ENCODE measurements at places on chromosomes 1 and 21.
A peak's percentile ranks its signal among the peaks of the same experiment; 100 is the strongest.

DNA sequence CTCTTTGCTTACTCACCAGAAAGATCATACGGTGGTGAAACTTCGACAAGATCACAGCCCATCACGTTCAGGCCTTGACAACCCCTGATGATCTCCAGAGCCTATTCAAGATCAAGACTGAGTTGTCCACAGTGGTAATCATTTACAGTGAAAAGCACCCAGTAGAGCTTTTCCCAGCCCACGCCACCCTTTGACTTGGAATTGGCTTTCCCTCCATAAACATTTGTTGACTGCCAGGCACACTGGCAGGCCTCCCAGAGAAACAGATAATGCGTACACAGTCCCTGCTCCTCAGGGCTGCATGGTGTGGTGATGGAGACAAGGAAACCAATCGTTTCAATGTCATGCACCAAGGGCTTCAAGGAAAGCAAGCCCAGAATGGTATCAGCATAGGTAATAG is 10.1 kb downstream of the AGMAT start:
- no peaks in the 10 kb centered on the region for H3K4me1 ChIP-seq
- DNase-seq = no peak
- no peak overlapping the region for H3K4me3 ChIP-seq
- no peaks in the 10 kb centered on the region for H3K27me3 ChIP-seq

- no peak overlapping the region for H3K27ac ChIP-seq
- H3K36me3 ChIP-seq = no peaks in the 10 kb centered on the region
- no peaks in the 10 kb centered on the region for H3K27me3 ChIP-seq
- no peaks in the 10 kb centered on the region for H3K4me1 ChIP-seq
Observed at GRCh38 chr1:99445486-99445885, 181.2 kb downstream of the PLPPR4 start.

DNA sequence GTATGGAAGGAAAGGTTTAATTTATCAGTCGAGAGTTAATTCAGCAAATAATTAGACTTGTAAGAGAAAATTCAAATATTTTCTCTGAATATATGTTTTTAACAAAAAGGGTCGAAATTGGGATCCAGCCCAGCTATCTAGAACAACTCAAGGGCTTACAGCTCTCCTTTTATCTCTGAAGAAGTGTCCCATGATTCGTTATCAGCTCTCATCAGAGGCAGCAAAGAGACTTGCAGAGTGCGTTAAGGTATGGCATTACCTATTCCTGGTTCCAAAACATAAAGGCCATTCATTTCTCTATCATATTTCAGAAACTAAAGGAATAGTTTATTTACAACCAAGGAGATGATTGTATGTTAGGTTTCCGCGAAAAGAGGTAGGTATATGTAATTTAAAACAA is 9.4 kb downstream of the VPS45 start:
- H3K4me3 ChIP-seq = no peak overlapping the region
- no peak overlapping the region for H3K27ac ChIP-seq
- no peak for DNase-seq
- no peaks in the 10 kb centered on the region for H3K4me1 ChIP-seq

GRCh38 chr1:176379626-176380339 is 83.2 kb upstream of the PAPPA2 start:
- H3K4me1 ChIP-seq = no peaks in the 10 kb centered on the region
- H3K4me3 ChIP-seq = no peak overlapping the region
- DNase-seq = no peak
- H3K36me3 ChIP-seq = no peaks in the 10 kb centered on the region
- H3K27me3 ChIP-seq = no peaks in the 10 kb centered on the region

- no peaks in the 10 kb centered on the region for H3K4me1 ChIP-seq
- H3K36me3 ChIP-seq = no peaks in the 10 kb centered on the region
- DNase-seq = no peak
- no peak overlapping the region for H3K27ac ChIP-seq
- H3K27me3 ChIP-seq = no peaks in the 10 kb centered on the region
Observed at GRCh38 chr1:68831281-68831680, 334.4 kb upstream of the DEPDC1 start.

- H3K36me3 ChIP-seq = no peaks in the 10 kb centered on the region
- H3K27me3 ChIP-seq = no peaks in the 10 kb centered on the region
- H3K27ac ChIP-seq = no peak overlapping the region
- no peak overlapping the region for H3K4me3 ChIP-seq
- DNase-seq = no peak
Observed at GRCh38 chr1:10283318-10283984, 73.1 kb downstream of the KIF1B start.

GRCh38 chr21:39670701-39671100 is 58.0 kb downstream of the B3GALT5 start:
- H3K36me3 ChIP-seq = no peaks in the 10 kb centered on the region
- no peak overlapping the region for H3K27ac ChIP-seq
- H3K4me1 ChIP-seq = no peaks in the 10 kb centered on the region
- no peak overlapping the region for H3K4me3 ChIP-seq
- no peak for DNase-seq
- no peaks in the 10 kb centered on the region for H3K27me3 ChIP-seq

- H3K27me3 ChIP-seq = no peaks in the 10 kb centered on the region
- no peak overlapping the region for H3K27ac ChIP-seq
- no peaks in the 10 kb centered on the region for H3K4me1 ChIP-seq
- H3K4me3 ChIP-seq = no peak overlapping the region
- DNase-seq = no peak
Observed at GRCh38 chr1:47915677-47916353, 81.4 kb downstream of the TRABD2B start.

DNA sequence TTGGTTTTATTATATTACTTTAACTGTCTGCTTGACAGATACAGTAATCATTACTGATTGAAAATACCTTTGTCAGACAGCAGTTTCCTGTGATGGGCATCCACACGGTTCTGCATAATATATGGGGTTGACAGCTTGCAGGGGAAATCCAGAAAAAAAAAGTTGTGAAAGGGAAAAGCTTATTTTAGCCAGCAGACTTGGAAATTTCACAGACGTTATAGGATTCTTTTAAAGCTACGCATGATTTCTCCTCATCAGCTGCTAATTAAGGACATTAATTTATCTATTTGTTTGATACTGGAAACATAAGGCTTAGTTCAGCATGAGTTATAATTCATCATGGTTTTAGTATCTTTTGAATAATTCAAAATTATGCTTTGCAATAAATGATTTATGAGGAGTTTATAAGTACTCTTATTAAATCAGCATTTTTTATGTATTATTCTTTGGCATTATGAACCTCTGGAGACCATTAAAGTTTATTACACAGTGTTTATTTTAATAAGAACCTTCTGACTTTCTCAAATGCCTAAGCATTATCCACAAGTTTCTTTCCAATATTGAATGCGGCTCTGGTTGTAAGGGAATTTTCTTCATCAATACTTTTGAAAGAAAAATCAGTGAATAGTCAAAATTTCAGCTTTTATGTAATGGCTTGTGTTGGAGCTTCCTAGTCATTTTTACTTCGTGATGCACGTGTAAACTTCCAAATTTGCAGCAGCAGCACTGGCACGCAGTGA is 235.3 kb upstream of the KCNK2 start:
- no peaks in the 10 kb centered on the region for H3K27me3 ChIP-seq
- DNase-seq = no peak
- H3K27ac ChIP-seq = no peak overlapping the region

- no peak overlapping the region for H3K4me3 ChIP-seq
- no peaks in the 10 kb centered on the region for H3K36me3 ChIP-seq
- DNase-seq = no peak
- H3K27ac ChIP-seq = no peak overlapping the region
- no peaks in the 10 kb centered on the region for H3K27me3 ChIP-seq
- peaks cover 16% of the 10 kb centered on the region for H3K4me1 ChIP-seq
Observed at GRCh38 chr1:2288311-2288710, 60.2 kb downstream of the SKI start.

DNA sequence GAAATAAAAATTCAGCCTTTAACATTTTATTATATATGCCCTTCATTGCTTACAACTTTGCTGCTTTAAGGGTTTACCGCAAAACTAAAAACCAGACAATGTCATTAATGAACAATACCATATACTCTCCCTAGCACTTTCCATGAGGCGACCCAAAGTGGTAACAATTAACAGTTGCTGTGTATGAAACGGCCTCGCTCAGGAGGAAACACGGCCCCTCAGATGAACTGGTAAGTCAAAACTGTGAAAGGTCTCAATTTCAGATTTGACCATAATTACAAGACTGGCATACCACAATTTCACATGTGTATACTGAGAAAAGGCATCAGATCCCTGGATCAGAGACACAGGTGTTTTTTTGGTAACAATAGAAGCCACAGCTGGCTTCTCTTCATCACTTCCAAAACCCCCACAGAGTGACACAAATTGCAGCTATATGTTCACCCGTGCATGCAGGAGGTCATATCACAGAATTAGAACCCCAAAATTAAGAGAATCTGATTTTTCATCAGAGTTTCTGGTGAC is 611.9 kb upstream of the ADAMTS5 start:
- no peaks in the 10 kb centered on the region for H3K4me1 ChIP-seq
- DNase-seq = no peak
- H3K27ac ChIP-seq = no peak overlapping the region
- H3K36me3 ChIP-seq = no peaks in the 10 kb centered on the region
- H3K27me3 ChIP-seq = no peaks in the 10 kb centered on the region

DNA sequence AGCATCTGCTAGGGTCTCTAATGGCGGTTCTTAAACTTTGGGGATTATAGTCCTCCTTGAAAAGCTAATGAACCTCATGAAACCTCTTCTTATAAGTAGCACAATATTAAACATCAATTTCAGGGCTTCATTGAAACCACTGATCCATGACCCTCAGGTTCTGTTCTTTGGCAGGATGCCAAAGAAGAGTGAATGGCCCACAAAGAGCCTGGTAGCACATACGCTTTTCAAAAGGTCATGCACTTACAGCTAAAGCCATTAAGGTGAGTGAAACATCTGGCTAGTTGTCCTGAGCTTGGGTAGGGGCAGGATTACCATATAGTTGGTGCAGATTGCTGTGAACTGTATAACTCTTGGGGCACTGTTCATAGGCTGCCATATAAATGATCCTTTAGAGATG is 42.3 kb downstream of the MDM4 start:
- H3K36me3 ChIP-seq = no peaks in the 10 kb centered on the region
- H3K27me3 ChIP-seq = no peaks in the 10 kb centered on the region
- H3K4me1 ChIP-seq = no peaks in the 10 kb centered on the region
- H3K4me3 ChIP-seq = no peak overlapping the region
- DNase-seq = no peak
- H3K27ac ChIP-seq = no peak overlapping the region

DNA sequence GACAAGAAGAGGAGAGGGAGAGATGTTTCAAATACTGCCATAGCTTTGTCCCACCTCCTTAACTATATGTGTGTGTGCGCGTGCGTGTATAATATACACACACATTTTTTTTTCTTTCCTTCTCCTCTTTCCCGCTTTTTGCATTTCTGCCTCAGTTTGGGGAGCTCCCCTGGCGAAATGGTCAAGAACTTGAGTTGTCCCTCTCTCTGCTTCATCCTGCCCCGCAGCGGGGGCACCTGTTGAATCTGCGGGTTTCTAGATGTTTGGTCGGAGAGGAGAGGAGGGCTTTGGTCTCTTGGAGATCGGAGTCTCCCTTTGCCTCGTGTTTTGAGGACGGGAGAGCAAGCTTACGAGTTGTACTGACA is 504 bp downstream of the SCCPDH start:
- no peak for DNase-seq
- H3K4me1 ChIP-seq = no peaks in the 10 kb centered on the region
- peak overlapping the region; percentile 89 for H3K4me3 ChIP-seq
- H3K27me3 ChIP-seq = no peaks in the 10 kb centered on the region
- H3K27ac ChIP-seq = peak overlapping the region; percentile 89
- H3K36me3 ChIP-seq = no peaks in the 10 kb centered on the region

DNA sequence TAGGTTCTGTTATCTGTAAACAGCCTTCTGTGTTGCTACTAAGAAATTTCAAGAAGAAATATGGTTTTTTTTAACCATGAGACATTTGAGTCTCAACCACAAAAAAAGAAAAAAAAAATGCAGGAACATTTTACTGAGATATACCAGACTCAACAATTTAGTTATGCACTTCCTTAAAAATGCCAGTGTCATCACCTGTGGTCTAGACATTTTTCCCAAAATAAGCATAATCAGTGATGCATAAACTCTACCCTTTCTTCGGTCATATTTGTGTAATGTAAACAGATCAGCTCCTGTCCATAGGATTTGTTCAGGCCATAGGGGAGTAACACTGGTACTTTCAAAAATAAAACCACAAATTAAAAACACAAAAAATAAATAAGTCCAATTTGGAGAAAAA is 122.6 kb upstream of the TNFSF4 start:
- no peaks in the 10 kb centered on the region for H3K4me1 ChIP-seq
- H3K27ac ChIP-seq = no peak overlapping the region
- DNase-seq = no peak
- no peaks in the 10 kb centered on the region for H3K27me3 ChIP-seq
- H3K4me3 ChIP-seq = no peak overlapping the region
- no peaks in the 10 kb centered on the region for H3K36me3 ChIP-seq

GRCh38 chr21:42260121-42260520 is 41.2 kb downstream of the ABCG1 start:
- H3K4me3 ChIP-seq = no peak overlapping the region
- no peaks in the 10 kb centered on the region for H3K36me3 ChIP-seq
- H3K27me3 ChIP-seq = no peaks in the 10 kb centered on the region
- no peak for DNase-seq
- H3K27ac ChIP-seq = no peak overlapping the region

- no peaks in the 10 kb centered on the region for H3K36me3 ChIP-seq
- no peak for DNase-seq
- H3K4me1 ChIP-seq = no peaks in the 10 kb centered on the region
- H3K27me3 ChIP-seq = no peaks in the 10 kb centered on the region
- no peak overlapping the region for H3K4me3 ChIP-seq
Observed at GRCh38 chr1:26066160-26066559, 1.3 kb downstream of the TRIM63 start.

- no peak overlapping the region for H3K27ac ChIP-seq
- H3K4me1 ChIP-seq = no peaks in the 10 kb centered on the region
- H3K4me3 ChIP-seq = no peak overlapping the region
- H3K36me3 ChIP-seq = no peaks in the 10 kb centered on the region
- no peaks in the 10 kb centered on the region for H3K27me3 ChIP-seq
- DNase-seq = no peak
Observed at GRCh38 chr1:70462611-70463010, 51.5 kb downstream of the CTH start.

- no peaks in the 10 kb centered on the region for H3K27me3 ChIP-seq
- H3K27ac ChIP-seq = no peak overlapping the region
- H3K4me1 ChIP-seq = peaks cover 8% of the 10 kb centered on the region
- no peak overlapping the region for H3K4me3 ChIP-seq
- no peaks in the 10 kb centered on the region for H3K36me3 ChIP-seq
- no peak for DNase-seq
Observed at GRCh38 chr1:11455967-11456570, 22.9 kb upstream of the DISP3 start.

- H3K4me1 ChIP-seq = peaks cover 18% of the 10 kb centered on the region
- H3K27ac ChIP-seq = peak overlapping the region; percentile 58
- no peaks in the 10 kb centered on the region for H3K36me3 ChIP-seq
- no peak overlapping the region for H3K4me3 ChIP-seq
Observed at GRCh38 chr1:224499204-224499603, 64.6 kb upstream of the WDR26 start.

GRCh38 chr1:15974855-15975254 is 1.0 kb downstream of the ZBTB17 start:
- H3K36me3 ChIP-seq = no peaks in the 10 kb centered on the region
- H3K4me1 ChIP-seq = peaks cover 5% of the 10 kb centered on the region
- DNase-seq = no peak
- H3K27me3 ChIP-seq = no peaks in the 10 kb centered on the region
- peak overlapping the region; percentile 91 for H3K4me3 ChIP-seq
